ENCODE measurements at places on chromosomes 4 and X. TPM values are rescaled to one million over a fixed set of nuclear protein-coding genes. Genes with fewer than 3 reads are reported as not detected.

DNA sequence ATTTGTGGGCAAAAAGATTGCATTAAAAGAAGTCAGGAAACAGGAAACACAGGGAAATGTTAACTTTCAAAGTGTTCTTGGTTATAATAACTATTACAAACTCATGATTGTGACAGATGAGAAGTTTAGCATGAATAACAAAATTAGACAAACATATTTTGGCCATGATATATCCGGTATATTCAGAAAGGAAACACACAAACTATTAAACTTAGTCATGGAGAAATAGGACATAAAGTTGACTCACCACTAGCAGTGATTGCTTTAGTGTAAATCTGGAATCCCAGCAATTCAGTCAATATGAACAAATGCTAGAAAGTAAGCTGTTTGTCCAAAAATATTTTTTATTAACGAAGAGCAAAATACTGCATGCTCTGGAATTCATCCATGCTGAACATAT, 1299.9 kb downstream of the C4orf33 start:
- no peak for DNase-seq

DNA sequence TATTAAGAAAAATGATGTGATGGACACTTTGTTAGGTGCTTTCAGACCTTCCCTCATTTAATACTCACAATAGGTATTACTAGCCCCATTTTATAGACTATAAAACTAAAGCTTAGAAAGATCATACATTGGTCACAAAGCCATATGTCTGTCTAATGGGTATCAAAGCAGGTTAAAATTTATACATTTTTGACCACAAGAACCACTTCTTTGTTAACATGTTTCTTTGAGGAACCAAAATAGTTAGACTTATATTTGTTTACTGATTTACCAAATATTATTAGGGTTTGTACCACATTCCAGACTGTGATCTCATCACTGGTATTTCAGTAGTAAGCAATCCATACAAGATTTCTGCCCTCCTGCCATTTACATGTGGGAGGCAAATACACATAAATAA, 363.3 kb downstream of the NAF1 start:
- DNase-seq = no peak

DNA sequence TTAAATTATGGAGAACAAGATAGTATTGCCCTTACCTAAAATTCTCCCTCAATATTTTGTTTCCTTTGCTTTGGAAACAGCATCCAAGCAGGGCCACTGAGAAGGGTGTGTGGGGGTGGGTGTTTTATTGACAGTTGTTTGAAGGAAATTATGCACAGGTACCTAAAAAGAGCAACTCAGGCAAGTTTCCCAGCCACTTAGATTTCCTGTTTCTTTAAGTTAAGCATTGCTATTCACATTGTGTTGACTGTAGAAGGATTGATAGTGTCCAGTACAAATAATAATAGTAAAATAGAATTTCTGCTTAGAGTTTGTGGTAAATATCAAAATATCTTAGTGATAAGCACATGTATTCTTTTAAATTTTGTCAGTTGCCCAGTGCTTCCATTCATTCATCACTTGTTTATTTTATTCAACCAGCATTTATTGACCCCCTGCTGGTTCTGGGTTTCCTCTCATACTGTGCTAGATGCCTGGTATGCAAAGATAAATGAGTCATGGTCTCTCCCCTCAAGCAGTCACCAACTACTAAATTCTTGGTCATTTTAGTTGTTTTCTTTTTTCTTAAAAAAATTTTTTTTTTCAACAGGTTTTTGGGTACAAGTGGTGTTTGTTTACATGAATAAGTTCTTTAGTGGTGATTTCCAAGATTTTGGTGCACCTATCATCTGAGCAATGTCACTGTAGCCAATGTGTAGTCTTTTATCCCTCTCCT, 50.0 kb downstream of the GALNT7 start:
- DNase-seq = no peak

GRCh38 chr4:38177035-38177546, 216.9 kb downstream of the PTTG2 start:
- no peak for DNase-seq

- no peak for DNase-seq
These were observed 20.3 kb downstream of the CLRN2 start for GRCh38 chr4:17535242-17535641.

DNA sequence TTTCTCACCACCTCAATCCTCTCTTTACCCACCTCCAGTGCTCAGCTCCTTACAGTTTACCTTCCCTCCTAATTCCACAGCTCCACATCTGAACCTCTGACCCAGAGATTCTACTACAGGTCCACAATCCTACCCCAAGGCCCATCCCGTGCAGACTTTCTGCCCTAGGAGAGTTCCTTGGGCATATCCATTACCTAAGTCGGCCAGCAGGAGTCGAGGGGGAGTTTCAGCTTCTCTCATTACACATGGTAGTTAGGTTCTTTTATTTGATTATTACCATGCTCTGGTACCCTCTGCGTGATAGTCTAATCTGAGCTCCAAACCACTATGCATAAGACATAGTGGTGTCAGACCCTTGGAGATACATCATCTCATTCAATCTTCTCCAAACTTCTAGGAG, 117.9 kb downstream of the SH3RF1 start:
- DNase-seq = no peak

- DNase-seq = peak; percentile 85
These were observed 373.6 kb downstream of the MID1IP1 start for GRCh38 chrX:39174772-39175417.

- no peak for DNase-seq
These were observed 64.5 kb downstream of the GPC4 start for GRCh38 chrX:133350751-133351150.

GRCh38 chr4:86909546-86910295, 17.5 kb upstream of the C4orf36 start:
- DNase-seq = no peak

- no peak for DNase-seq
These were observed 227.5 kb upstream of the STK26 start for GRCh38 chrX:131795442-131796229.

DNA sequence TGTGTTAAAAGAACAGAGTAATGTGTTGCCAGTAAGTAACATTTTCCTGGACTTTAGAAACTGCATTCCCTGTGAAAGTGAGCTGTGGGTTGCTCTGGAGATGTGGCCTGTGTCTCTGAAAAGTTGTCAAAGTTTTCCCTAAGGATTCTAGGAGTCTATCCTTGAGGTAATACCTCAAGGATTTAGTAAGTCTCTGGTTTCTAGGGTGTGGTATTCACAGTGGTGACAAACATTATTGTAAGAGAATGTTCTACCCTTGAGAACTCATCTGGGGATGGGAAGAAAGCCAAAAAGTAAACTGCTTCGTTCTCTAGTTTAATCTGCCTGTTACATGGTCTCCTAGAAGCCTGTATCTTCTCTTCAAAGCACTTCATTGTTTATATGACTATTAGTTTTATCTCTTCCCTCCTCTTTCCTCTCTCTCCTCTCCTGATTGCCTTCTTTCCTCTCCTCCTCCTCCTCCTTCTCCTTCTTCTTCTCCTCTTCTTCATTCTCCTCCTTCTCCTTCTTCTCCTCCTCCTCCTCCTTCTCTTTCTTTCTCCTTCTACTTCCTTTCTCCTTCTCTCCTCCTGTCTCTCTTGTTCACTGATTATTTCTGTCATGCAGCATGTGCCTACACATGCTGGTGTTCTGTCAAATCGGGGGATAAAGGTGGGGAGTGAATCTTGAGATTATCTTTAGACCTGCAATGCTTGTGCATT, 321.3 kb downstream of the PTTG2 start:
- no peak for DNase-seq

DNA sequence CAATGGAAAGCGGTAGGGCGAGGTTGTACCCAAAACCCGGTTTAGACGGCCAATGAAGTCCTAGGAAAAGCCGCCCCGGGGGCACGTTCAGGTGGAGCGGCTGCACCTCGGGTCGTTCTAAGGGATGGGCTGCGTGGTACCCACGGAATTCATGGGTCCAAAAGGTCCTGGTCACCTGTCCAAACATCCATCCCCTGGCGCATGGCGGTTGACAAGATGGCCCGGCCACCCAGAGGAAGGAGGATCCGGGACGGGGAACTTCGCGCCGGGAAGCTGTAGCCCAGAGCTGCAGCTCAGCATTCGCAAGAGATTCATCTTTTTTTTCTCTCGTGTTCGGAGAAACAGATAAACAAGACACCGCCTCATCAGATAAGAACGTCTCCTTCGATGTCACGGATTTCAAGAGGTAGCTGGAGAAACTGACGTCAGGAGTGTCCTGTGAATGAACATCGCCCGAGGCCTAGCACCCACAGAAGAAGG, 10.9 kb downstream of the PITX2 start:
- DNase-seq = no peak

DNA sequence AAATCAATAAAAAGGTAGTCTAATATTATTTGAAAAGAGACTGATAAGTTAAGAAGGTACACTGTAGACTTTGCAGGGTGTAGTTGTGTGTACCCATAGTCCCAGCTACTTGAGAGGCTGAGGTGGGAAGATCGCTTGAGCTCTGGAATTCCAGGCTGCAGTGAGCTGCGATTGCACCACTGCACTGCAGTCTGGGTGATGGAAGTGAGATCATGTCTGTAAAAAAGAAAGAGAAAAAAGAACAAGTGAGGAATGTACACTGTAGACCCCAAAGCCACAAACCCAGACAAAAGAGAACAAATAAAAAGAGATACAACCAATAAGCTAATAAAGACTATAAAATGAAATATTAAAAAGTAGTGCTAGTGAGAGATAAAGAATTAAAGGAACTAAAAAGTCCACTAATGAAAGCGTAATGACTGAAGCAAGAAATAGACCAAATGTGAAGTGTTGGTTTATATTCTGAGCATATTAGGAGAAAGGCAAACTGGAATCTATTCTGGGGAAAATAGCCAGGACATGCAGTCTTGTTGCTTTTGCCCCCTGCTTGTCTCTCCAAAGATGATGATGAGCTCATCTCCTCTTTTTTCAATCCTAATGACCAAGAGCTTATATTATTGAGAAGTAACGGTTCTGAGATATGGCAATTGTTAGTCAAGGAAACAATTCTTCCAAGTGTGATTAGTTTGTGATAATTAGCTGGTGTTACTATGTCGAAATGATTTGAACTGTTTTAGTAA, 19.1 kb downstream of the GSX2 start:
- no peak for DNase-seq

DNA sequence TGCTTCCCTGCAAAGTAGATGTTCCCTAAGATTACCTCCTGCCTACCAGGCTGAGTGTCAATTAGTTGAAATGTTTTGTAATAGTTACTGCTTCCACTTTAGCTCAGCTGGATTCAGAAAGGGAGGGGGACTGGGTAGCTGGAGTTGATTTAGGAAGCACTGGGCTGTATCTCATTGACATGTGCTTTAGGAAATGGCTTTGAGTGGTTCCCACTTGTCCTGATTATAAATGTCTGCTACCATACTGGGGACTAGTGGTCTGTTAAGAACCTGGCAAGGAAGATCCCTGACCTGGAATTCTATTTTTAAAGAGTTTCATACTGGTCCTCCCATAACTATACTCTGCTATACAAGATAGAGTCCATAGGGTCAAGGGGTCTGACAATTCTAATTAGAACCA, 363.9 kb upstream of the PPP1R2C start:
- no peak for DNase-seq

GRCh38 chr4:173834151-173834550, 304.1 kb upstream of the HAND2 start:
- no peak for DNase-seq

GRCh38 chrX:100381619-100382018, 28.5 kb downstream of the PCDH19 start:
- no peak for DNase-seq

GRCh38 chr4:174318829-174319764, 35.4 kb downstream of the CEP44 start:
- DNase-seq = no peak

GRCh38 chr4:174595141-174595929, 73.0 kb upstream of the HPGD start:
- DNase-seq = no peak

DNA sequence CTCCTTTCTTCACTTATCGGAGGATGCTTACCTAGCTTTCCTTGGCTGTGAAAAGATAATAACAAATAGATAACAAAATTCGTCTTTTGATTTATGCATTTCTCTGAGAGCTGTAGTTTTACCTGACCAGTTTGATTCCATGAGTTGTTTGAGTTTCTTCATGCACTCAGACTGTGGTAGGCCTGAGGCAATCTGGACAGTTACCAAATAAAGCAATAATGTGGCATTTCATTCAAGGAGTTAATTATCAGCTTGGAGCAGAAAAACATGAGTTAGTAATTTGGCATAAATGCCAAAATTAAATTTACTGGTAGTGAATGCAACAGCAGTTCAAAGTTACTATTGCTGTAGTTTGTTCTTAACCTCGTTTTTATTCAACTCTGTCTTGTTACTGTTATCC, 53.5 kb downstream of the FABP2 start:
- no peak for DNase-seq

The SLC9A7 gene
- total RNA-seq = 4.2 TPM

The PYURF gene
- total RNA-seq = 121 TPM

The PRKG2 gene
- total RNA-seq = 0.49 TPM

The ARR3 gene
- not detected for total RNA-seq

The CLDN22 gene
- not detected for total RNA-seq

The RAI2 gene
- total RNA-seq = 47.4 TPM

The F9 gene
- total RNA-seq = not detected

The VAMP7 gene
- total RNA-seq = 22.3 TPM

The AGA gene
- total RNA-seq = 26.3 TPM

The MAGEC2 gene
- total RNA-seq = not detected

The ADGRG4 gene
- 0.25 TPM for total RNA-seq

Data from vagina (tissue), 2 donors.